ENCODE measurements at places on chromosomes 11 and 22.

DNA sequence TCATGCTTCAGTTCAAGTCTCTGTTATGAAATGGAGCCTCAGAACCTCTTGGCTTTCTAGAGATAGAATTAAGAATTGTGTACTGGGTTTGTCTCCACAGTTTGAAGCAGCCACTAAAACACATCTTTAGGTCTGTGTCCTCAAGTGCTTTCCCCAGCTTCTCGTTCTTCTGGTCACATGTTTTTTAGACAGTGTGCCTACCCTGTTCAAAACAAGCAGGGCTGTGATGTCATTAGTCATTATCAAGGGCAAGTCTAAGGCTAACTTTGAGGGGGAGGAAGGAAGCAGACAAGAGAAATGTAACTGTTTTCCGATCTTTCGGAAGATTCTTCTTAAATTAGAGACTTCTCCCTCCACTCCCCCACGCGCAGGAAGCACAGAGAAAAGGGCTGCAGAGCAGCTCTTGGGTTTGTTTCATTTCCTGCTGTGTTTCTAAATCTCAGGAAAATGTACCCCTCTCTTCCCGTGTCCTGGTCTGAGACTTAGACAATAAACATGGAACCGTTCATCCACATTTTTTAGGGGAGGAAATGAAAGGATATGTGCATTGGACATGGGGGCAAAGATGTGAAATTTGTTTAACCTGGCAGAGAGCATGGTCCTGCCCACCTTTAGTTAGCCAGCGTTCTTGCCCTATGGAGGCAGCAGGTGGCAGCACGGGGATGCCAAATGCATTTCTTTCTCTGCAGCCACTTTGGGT, 3.1 kb downstream of the AKIP1 start:
- peak; percentile 81 for DNase-seq

DNA sequence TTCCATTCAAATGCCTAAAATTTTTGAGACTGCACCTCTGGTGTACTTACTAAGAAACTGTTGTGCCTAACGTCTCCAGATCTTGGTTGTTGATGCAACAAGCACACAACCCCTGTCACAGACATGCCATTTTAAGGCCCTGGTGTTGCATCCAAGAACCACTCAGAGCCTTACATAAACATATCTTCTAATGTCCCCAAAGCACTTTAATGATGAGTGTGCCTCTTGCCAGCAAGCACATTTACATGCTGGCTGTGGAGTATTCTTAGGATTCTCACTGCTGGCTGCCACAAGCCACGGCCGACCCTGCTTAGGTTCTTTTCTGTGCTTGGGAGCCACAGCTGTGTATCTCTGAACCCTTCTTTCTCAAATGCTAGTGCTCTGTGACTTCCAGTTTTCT, 201.4 kb downstream of the ADAMTS15 start:
- no peak for DNase-seq

DNA sequence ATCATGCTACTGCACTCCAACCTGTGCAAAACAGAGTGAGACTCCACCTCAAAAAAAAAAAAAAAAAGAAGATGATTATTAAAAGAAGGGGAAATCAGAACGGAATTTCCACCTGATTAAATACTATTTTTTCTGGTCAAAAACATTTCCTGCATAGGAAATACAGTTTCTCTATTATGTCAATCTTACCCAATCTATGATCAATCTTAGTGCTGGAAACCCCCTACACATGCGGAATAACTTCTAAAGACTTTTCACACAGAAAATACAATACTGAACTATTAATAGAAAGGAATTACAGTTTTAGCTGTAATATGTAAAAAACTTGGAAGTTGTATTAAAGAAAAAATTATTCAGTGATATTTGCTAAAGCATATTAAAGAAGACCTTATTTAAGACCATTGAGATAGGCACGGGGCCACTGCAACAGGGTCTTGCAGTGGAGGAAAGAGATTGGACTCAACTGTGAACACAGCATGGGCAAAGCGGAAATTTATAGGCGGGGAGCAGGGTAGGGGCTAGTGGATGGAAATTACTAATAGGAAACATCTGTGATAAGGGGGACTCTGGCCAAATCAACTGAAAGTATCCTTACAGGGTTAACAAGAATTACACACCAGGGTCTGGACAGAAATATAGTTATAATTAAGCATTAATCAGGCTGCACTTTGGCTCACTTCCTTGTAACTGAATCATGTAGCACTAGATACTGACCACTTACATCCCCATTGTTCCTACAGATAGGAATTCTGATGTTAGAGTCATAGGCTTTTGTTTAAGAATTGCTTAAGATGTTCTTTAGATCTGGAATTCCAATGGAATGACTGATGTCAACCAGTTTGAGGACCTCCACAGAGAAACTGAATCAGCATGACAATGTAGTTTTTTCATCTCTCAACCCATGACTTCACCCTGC, 411.5 kb upstream of the DDI1 start:
- no peak for DNase-seq

GRCh38 chr22:42836026-42836425, 21.0 kb downstream of the ARFGAP3 start:
- no peak for DNase-seq

DNA sequence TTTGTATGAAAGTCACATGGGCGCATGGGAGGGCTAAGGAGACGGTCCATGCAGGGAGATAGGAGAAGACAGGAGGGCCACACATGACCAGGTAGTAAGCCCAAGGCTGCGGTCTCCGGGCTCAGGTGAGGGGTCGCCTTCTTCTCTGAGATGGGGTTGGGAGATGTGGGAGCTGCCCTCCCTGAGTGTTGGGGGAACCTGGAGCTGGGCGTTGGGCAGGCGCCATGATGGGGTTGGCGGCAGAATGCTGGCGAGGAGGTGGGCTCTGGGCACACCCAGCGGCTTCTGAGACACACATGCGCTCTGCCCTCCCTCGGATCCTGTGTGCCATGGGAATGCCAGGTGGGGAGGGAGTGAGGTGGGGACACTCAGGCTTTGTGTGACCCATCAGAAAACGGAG, 254.8 kb downstream of the TBC1D22A start:
- no peak for DNase-seq

DNA sequence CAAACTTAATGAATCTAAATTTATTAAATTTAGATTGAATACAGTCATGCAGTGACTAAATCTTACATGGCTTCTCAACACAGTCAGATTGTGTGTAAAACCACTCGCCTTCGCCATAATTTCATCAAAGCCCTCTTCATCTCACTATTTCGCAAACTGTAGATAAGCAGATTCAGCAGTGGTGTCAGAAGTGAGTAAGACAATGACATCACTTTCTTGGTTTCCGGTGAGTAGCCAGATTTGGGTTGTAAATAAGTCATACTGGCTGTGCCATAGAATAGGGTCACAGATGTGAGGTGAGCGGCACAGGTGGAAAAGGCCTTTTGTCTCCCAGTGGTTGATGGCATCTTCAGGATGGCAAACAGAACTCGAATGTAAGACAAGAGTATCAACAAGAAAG, 3.4 kb downstream of the OR10A6 start:
- DNase-seq = no peak

Data from inflammatory macrophage treated with lipopolysaccharide for 4 hours (primary cell).